Effector CD4-positive, alpha-beta T cell (primary cell): ENCODE measurements at places on chromosomes 4 and X.

- DNase-seq, result no peak
These were observed 27.6 kb downstream of the ANXA10 start for GRCh38 chr4:168119890-168120289.

GRCh38 chrX:22748093-22748999, 251.4 kb upstream of the DDX53 start:
- peak; percentile 31 for DNase-seq

DNA sequence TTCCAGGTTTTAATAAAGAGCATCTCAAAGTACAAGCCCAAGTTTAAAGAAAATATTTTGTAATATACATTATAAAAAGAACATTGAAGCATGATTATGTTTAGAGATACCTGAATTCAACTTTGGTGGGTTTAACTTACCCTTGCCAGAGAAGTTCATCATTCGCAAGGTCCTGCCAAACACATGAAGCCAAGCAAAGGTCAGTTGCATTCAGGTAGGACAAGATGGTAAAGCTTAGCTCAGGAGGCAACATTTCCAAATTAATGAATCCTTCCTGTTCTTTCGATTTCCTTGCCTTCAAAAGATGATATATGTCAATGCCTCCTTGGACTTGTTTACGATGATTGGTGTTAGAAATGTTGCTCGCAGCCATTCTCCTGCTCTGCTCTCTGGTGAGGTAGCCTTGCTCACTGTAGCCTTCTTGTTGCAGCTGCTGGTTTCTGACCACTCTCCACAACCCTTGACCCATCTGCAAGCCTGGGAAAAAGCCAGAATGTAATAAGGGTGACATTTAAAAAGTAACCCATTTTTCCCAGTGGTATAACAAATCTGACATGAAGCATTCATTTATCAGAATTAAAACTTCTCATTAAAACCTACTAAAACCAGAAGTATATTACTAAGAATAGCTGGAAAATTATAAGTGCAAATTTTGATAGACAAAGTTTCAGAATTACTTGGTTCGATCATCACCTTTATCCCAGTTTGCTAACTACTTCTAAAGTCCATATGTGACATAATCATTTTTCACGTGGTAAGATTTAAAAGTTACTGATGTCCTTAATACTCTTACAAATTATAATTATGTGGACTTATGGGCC, 20.6 kb downstream of the FBXO8 start:
- DNase-seq, result no peak

DNA sequence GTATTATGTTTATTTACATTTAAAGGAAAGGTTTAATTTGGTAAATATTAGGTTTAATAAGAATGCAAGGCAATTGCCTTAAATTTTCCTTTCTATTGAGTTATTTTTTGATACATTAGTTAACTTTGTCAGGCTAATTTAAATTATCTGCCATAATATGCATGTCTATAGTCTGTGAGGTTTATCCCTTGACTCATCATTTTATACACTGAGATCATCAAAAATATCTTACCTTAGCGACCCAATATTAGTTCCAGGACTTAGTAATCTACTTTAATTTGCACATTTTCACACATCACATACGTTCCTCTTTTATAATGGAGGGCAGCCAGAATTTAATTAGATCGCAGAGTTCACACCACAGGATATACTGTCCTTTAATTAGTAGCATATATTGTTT, 999.5 kb upstream of the GRID2 start:
- DNase-seq, result no peak

DNA sequence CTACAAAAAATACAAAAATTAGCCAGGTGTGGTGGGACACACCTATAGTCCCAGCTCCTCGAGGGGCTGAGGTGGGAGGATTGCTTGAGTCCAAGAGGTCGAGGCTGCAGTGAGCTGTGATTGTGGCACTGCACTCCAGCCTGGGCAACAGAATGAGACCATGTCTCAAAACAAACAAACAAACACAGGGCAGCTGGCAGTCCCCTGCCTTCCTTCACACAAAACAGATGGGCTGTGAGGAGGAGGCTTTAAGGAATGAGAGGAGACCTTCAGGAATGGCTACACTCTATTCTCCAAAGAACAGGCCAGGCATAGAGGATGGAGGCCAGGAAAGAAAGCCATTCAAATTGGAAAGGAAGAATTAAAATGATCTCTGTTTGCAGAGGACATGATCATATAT, 65.6 kb upstream of the MAML3 start:
- DNase-seq, result no peak

- no peak for DNase-seq
These were observed 34.2 kb downstream of the MMRN1 start for GRCh38 chr4:89928838-89929237.

GRCh38 chr4:176533159-176533558, 213.4 kb downstream of the SPCS3 start:
- no peak for DNase-seq

DNA sequence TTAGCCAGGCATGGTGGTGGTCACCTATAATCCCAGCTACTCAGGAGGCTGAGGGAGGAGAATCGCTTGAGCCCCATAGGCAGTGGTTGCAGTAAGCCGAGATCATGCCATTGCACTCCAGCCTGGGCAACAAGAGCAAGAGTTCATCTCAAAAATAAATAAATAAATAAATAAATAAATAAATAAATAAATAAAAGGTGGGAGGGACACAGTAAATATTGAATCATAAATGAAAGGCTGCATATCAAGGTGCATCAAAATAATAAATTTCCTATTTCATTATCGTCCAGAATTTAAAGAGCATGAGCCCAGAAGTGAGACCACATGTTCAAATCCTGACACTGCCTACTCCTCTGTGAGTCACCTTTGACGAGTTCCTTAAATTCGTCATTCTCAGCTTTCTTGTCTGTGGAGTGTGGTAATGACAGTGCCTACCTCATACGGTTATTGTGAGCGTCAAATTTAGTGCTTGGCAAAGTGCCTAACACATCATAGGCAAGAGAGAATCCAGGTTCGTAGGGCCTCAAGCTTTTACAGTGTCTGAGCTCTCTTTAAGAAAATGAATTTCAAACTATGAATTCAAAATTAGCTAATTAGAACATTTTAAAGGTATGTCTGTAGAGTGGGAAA, 49.9 kb downstream of the IL15 start:
- DNase-seq, result no peak

DNA sequence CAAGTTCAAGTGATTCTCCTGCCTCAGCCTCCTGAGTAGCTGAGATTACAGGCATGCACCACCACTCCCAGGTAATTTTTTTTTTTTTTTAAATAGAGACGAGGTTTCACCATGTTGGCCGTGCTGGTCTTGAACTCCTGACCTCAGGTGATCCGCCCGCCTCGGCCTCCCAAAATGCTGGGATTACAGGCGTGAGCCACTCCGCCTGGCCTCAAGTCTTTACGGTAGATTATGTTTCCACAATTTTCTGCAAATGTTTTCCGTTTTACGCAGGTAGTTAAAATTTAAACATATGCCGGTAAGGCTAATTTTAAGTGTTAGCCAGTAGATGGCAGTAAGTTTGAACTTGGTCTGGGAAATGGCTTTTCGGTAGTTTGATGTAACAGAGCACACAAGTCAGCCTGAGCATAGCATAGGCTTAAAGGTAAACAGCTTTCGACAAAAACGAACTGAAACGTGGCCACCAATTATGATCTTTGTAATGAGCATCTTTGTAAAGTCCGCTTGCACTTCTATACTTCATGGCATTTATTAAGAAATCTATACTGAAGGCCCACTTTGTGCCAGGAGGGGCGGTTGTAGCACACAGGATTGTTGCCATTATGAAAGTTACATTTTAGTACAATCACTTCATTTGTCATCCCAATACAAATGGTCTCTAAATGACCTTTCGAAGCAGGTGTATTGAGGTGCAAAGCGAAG, 31.1 kb downstream of the CCKAR start:
- DNase-seq, result no peak

DNA sequence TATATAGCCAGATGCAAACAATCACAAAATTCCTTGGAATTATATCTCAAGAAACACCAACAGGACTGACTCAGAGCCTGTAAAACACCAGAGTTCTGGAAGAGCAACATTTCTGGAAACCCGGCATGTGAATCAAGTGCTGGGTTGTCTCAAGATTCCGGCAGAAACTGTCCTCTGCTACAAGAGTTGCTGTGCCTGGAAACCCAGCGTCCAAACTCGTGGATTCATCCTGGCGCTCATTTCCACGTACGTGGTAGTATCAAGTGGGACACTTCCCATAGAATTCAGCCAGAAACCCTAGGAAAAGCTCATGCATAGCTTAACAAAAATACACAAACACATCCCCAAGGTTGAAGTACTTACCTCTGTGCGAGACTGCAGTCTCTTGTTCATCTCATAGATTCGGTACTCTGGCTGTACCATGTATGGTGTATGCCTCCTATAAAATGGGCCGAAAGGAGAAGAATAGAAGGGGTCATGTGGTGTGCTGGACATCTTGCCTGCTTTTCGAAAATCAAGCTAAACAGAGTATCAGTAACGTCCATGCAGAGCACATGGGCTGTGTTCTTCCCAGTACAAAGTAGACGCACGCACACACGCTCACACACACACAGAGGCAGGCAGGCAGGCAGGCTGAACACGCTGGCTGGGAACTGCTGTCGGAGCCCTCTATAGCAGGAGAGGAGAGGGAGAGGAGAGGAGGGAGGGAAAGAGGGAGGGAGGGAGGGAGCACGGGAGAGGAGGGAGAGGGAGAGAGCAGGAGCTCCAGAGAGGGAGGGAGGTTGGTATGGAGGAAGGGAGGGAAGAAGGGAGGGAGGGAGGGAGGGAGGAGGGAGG, at the start of gene LDB2:
Gene LDB2 (minus strand): TSS at position 655 of the 837 bp plus-strand sequence.
- DNase-seq, result no peak

DNA sequence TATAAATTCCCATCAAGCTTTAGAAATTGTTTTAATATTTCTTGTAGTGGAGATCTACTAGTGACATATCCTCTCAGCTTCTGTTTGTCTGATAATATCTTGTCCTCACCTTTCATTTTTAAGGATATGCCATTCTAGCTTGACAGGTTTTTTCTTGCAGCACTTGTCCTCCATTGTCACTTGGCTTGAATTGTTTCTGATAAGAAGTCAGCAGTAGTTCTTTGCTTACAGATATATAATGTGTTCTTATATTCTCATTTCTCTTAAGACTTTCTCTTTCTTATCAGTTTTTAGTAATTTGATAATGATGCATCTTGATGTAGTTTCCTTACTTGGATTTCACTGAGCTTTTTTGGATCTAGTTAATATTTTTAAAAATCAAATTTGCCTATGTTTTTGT, 120.6 kb upstream of the NUDT6 start:
- no peak for DNase-seq

GRCh38 chr4:21452931-21453330, 495.6 kb downstream of the KCNIP4 start:
- DNase-seq, result no peak

DNA sequence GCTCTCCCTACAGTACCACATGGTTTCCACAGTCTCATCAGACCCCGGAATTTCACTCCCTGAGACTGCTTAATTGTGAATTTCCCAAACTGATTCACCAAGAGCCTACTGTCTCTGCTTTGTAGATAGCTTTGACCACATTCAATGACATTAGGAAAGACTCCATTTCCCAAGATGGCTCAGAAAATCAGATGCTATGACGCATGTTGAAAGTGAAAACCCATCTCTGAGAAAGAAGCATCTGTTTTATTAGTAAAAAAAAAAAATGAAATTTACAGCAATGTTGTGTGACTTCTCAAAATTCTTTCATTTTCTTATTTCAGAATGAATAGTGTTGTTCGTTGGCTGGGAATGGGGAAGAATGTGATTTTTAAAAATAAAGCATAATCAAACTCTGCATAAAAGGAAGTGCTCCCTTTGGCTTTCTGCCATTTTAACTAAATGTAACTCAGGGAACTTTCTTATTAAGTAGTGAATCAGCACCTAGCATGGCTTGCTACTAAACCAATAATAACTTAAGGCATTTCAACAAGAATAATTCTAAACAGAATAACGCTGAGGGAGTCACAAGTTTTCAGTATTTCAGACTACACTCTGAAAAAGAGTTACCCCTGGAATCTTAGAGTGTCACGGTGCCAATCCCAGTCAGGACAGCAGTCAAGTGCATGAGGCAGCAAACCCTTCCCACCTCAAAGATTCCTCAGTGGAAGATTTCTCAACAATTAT, 97.4 kb upstream of the MYOZ2 start:
- DNase-seq, result no peak

- DNase-seq, result no peak
These were observed 791.9 kb downstream of the FAT4 start for GRCh38 chr4:126106658-126107057.

DNA sequence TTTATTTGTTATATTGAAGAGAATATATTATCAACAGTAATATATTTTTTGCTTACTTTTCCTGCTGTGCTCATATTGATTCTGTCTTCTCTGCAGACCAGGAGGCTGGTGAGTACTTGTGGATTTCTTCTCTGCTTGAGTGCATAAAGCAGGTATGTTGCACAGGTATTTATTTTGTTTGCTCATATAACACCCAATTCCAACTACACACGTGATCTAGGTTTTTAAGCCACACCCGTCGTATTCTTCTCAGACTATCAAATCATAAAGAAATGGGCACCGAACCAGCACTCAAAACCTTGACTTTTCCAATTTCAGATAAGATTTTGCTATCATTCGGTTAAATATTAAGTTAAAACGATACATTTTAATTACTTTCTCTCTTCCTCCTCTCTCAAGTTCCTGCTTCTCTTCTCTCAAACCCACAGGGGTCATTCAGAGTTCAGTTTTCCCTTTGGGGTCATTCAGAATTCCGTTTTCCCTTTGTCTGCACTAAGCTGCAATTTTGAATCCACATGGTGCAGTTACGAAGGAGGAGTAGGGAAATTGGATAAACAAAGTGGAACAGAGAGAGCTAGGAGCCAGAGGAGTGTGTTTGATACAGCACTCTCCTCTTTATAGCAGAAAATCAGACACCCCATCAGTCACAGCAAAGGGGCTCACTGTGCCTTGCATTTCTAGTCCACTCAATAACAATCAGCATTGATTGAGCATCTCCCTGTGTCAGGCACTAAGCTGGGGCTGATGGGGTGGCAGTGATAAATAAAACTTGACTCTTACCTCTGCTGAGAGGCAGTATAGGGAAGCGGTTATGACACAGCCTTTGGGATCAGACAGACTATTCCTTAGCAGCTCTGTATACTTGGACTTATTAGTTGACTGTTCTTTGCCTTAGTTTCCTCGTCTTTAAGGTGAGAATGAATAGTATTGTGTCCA, at the start of gene ADH1C:
Gene ADH1C (minus strand): TSS at position 145 of the 936 bp plus-strand sequence. CDS start 71 bp downstream, at position 74.
- DNase-seq, result no peak

DNA sequence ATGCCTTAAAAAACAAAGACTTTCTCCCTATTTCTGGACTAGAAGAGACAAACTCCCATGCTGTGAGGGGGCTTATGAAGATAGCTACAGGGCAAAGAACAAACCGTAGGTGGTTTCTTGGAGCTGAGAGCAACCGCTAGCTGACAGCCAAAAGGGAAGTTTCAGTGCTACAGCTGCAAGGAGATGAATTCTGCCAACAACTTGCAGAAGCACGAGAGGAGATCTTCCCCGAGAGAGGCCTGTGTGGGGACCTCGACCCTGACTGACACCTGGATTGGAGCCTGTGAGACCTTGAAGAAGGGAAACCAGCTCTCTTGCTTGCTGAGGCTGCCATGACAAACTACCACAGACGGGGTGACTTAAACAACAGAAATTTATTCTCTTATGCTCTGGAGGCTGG, 183.8 kb upstream of the VCX3A start:
- DNase-seq, result no peak
